ENCODE measurements at places on chromosomes 11 and 22. TPM values are rescaled to one million over a fixed set of nuclear protein-coding genes. Genes with fewer than 3 reads are reported as not detected.

OR4S1 gene
- not detected for total RNA-seq

GRCh38 chr11:10317776-10318526 is 13.1 kb downstream of the ADM start:
- DNase-seq, result no peak

GRCh38 chr11:77187111-77187750 is 59.2 kb downstream of the MYO7A start:
- DNase-seq, result no peak

- DNase-seq, result no peak
Measured at GRCh38 chr22:24411256-24412004, 16.0 kb upstream of the ADORA2A start.

STX5 gene
- total RNA-seq, result 40.6 TPM

OR4A16 gene
- total RNA-seq, result not detected

- DNase-seq, result no peak
Measured at GRCh38 chr11:24794064-24794463, 297.2 kb downstream of the LUZP2 start.

DNA sequence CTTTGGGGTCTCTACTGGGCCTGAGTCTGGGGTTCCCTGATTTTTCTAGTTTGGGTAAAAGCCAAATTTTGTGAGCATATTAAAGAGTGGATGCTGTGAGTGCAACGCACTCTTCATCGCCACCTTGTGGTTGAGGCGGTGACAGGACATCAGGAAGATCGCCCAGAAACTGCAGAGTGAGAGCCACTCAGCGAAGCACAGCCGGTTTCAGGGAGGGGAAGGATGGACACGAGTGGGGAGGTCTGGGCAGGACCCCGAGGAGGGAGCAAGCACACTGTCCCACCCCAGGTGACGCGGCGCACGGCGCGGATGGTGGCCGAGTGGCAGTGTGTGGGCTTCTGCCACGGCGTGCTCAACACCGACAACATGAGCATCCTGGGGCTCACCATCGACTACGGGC is 9.1 kb downstream of the SELENOO start:
- peak; percentile 78 for DNase-seq

- DNase-seq, result peak; percentile 90
Measured at GRCh38 chr22:36239401-36240171, at the start of gene APOL2. APOL2 (minus strand) TSS chr22:36239527; CDS start chr22:36233162, 6,365 bp downstream.

DNA sequence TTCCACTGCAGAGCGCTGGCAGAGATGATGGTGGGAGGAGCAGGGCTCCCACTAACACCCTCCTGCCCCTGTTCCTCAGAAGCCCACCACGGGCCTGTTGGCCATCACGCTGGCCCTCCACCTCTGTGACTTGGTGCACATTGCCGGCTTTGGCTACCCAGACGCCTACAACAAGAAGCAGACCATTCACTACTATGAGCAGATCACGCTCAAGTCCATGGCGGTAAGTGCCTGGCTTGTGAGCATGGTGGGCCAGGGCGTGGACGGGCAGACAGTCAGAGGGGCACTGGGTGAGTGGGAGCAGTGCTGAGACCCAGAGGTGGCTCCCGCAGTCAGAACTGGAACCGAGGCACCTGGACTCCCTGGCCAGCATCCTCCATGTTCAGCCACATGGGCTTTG is 57.9 kb downstream of the ST3GAL4 start:
- DNase-seq, result no peak

SVIP gene
- 26.9 TPM for total RNA-seq

GRCh38 chr11:93166862-93167261 is 30.9 kb downstream of the SLC36A4 start:
- DNase-seq, result no peak

FIBIN gene
- not detected for total RNA-seq

- DNase-seq, result no peak
Measured at GRCh38 chr11:17634776-17635550, 84.4 kb upstream of the MYOD1 start.

SPDYC gene
- total RNA-seq, result not detected

SH3BP1 gene
- 162 TPM for total RNA-seq

DNA sequence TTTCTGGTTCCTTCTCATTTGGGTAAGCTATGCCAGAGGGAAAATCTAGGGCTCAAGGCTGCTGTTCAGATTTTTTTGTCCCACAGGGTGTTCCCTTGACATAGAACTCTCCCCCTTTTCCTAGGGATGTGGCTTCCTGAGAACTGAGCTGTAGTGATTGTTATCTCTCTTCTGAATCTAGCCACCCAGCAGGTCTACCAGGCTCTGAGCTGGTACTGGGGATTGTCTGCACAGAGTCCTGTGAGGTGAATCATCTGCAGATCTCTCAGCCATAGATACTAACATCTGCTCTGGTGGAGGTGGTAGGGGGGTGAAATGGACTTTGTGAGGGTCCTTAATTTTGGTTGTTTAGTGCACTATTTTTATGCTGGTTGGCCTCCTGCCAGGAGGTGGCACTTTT is 167.3 kb upstream of the PGR start:
- no peak for DNase-seq

DTX4 gene
- 0.30 TPM for total RNA-seq

- DNase-seq, result no peak
Measured at GRCh38 chr22:49299821-49300231, 527.8 kb downstream of the BRD1 start.

GRCh38 chr11:119778391-119779194 is 49.6 kb upstream of the NECTIN1 start:
- no peak for DNase-seq

DNA sequence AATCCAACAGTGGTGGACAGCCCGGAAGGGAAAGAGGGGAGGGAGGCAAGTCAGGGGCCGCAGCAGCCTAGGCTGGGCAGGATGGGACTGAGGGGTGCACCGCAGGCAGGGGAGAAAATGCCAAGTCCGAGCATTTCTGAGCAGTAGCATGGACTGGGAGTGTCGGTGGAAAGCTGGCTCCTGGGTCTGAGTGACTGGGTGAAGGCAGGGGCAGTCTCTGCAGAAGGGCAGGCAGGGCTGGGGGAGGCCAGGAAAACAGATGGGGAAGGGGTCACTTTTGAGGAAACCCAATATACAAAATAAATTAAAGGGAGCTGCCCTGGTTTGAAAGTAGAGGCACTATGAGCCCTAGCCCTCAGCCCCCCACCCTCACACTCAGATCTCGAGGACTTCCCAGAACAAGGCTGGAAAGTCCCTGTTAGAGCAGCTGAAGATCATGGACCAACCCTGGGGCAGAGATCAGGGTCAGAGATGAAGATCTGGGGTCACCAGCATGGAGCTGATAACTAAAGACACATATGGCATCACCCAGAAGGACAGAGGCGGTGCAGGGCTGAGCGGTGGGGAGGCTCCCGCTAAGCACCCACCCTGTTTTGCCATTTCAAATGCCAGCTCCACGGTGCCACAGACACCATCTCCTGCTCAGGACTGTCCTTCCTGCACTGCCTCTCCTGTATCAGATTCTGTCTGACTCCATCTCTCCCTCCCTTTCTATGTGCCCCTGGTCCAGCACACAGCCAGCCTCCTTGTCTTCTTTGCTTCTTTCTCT is 32.4 kb upstream of the ETS1 start:
- no peak for DNase-seq

GRCh38 chr11:111364503-111364902 is 14.6 kb downstream of the POU2AF1 start:
- no peak for DNase-seq

GRCh38 chr11:68287419-68287818 is 15.6 kb upstream of the C11orf24 start:
- no peak for DNase-seq

- DNase-seq, result peak; percentile 47
Measured at GRCh38 chr11:114075891-114076441, 16.5 kb downstream of the ZBTB16 start.

- no peak for DNase-seq
Measured at GRCh38 chr11:81644239-81644840, 1089.3 kb downstream of the FAM181B start.

DNA sequence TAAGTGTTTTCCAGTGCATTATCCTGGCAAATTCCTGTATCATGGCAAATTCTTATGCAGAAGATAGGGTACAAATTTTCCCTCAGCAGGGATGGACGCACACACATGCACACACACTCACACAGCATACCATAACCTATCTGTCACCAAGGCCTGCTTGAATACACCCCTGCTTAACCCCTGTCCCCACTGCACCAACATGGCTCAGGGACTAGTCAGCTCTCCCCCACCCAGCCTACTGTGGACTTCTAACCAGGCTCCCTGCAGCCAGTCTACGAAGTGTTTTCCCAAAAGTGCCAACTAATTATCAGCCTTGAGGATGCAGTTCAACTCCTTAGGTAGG is 63.1 kb downstream of the RAB30 start:
- DNase-seq, result no peak

- DNase-seq, result no peak
Measured at GRCh38 chr11:70942593-70942992, 309.8 kb downstream of the SHANK2 start.

GRCh38 chr11:102269927-102270326 is 47.4 kb upstream of the BIRC3 start:
- DNase-seq, result no peak

OR8G5 gene
- not detected for total RNA-seq

GRCh38 chr11:58731819-58732218 is at the start of gene GLYAT:
GLYAT (minus strand) TSS chr11:58731943; CDS start chr11:58724496, 7,447 bp downstream.
- no peak for DNase-seq

Measured in activated CD4-positive, alpha-beta memory T cell treated with anti-CD3 and anti-CD28 coated beads, Interleukin-2, amount 10 ng/mL, durations not matched to agents 7 days and 5 days (primary cell).